Ovary (tissue), 10 donors: ENCODE measurements at places on chromosomes 5 and 9. TPM values are rescaled to one million over a fixed set of nuclear protein-coding genes. Genes with fewer than 3 reads are reported as not detected.

TMOD1 gene
- total RNA-seq, result 76.9 TPM

CARTPT gene
- total RNA-seq, result not detected

CDH18 gene
- total RNA-seq, result not detected

C1QTNF2 gene
- total RNA-seq, result not detected

RC3H2 gene
- 35.0 TPM for total RNA-seq

IFNA2 gene
- not detected for total RNA-seq

PROB1 gene
- total RNA-seq, result 1.4 TPM

LRRTM2 gene
- total RNA-seq, result 0.92 TPM

EIF4EBP3 gene
- total RNA-seq, result 15.7 TPM

ERCC8 gene
- 12.4 TPM for total RNA-seq

NR2F1 gene
- total RNA-seq, result 179 TPM

PCDHGB3 gene
- 4.1 TPM for total RNA-seq

TPPP gene
- total RNA-seq, result 1.6 TPM

ADAMTS12 gene
- total RNA-seq, result 2.9 TPM

GBGT1 gene
- total RNA-seq, result 18.7 TPM
